AG10803 (cell line): ENCODE measurements at places on chromosomes 12 and 14.
A peak's percentile ranks its signal among the peaks of the same experiment; 100 is the strongest.

- DNase-seq, result peak; percentile 62
These were observed 221.8 kb upstream of the SSTR1 start for GRCh38 chr14:37985826-37986470.

DNA sequence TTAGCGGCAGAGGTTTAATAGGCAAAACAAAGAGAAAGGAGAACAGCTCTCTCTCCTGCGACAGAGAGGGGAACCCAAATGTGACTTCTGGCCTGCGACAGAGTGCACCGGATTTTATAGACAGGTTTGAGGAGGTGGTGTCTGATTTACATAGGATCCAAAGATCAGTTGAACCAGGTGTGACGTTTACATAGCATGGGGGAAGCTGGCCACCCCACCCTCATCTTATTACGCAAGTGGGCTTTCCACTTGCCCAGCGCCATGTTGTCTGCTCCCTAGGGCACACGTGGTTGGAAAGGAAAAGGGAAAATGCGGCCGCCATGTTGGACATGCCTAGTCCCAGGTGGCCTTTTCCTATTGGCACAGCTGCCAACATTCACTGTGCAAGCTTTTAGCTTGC lies 17.4 kb downstream of the BCL2L14 start:
- DNase-seq, result no peak

DNA sequence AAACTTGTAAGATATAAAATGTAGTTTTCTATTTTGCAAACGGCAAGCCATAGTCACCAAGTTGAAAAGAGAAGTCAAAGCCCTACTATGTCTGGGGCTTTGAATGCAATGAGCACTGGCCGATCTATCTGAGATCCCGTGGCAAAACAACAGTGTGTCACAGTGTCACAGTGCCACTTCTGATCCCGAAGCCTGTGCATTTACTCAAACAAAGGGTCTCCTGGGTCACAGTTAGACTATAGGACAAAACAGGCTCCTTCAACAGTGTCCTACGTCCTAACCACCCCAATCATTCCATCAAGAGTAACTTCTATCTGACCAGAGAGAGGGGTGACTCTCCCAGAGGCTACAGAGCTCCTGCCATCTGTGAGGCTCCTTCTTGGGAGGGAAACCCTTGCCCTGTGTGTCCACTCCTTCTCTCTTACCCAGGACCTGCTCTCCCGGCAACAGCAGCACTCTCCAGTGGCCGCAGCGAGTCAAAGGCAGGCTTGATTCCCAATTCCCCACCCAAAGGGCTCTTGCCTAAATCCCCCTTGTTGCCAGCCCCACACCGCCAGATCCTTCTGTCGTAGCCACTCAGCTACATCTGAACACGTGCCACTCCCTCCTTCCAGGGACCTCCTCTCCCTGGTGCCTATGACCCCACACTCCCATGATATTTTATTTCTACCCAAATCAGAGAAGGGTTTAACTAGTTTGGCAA lies 14.0 kb upstream of the SELPLG start:
- DNase-seq, result no peak

GRCh38 chr12:25992026-25992782 lies 33.7 kb downstream of the RASSF8 start:
- no peak for DNase-seq
